ENCODE measurements at places on chromosomes 16 and 17.

DNA sequence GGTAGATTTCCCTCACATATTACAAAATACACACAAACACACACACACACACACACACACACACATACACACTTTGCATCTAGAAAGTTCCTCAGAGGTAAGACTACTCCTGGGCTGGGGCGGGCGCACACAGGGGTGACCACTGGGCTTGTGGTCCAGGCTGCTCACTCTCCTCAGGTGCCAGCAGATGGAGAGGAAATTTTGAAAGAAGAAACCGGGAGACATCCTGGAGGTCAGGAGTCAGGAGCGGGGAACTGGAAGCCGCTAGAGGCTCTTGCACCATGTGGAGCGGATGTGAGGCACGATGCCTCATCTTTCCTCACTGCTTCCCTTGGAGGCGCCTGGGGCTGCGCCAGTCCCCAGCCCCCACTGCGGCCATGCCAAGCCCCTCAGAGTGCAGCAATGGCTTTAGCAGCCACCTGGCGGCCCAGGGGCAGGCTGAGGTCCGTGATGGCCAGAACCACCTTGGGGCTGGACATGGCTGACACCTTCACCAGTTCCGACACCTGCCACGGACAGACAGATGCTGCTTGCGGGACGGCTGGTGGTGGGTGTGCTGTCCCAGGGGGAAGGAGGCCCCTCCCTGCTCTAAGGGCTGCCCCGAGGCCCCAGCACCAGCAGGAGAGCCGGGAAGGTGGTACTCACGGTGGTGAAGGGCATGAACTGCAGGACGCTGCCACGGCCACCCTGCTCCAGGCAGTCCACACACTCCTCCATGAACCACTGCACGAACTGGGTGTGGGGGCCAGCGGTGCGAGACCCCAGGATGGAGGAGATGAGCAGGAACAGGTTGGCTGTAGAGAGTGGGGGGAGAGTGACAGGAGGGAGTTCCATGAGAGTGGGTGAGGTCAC, 4.1 kb downstream of the CSF3 start:
- DNase-seq: no peak

- no peak for DNase-seq
Observed at GRCh38 chr17:67098006-67098405, 53.7 kb downstream of the CACNG1 start.

GRCh38 chr17:18856570-18856915, 1.4 kb upstream of the PRPSAP2 start:
- no peak for DNase-seq

DNA sequence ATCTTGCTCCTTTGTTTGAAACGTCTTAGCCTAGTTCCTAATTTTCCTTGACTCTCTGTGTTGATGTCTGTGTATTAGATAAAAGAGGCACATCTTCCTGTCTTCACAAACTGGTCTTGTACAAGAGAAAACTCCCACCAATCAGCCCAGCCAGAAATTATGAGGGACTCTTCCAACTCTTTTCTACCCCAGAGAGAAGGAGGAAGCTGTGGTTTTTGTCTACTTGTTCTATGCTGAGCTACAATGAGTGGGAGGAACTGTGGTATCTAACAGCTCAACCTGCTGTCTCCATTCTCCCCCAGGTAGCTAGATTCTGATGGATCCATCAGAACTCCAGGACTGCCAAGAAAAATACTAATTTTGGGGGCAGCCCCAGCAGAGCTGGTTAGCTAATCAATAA, 392.5 kb downstream of the HS3ST3B1 start:
- DNase-seq: no peak

- DNase-seq: peak; percentile 92
Observed at GRCh38 chr17:82065638-82066303, at the start of gene DUS1L. DUS1L (minus strand) TSS chr17:82065804; CDS start chr17:82065059, 745 bp downstream.

DNA sequence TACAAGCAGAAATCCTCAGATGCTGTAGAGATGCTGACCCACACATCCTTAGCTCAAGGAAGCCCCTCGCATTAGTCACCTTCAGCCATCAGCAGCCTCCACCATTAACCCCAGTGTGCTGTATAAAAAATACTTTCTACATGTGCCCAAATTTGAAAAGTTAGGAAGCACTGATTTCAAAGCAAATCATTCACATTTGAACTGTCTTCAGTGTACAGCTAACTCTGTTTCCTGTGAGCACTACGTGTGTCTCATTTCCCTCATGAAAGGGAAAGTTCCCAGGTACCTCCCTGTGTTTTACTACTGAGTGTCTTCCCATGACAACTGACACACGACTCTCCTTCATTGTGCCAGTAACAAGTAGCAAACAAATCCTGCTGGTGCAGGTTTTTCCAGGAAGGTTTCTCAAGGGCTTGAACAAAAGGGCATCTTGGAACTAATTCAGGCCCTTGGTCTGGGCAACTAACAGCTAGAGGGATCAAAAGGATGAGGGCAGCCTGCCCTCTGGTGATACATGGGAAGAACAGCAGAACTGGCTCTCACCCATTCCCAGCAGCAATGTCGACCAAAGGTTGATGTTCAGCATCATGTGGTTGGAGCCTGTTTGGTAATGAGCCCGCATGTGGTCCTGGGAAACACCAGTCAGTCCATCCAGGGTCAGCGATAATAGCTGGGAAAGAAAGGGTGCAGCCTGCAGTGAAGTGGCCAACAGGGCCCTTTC, 4.0 kb downstream of the SLC35B1 start:
- no peak for DNase-seq

DNA sequence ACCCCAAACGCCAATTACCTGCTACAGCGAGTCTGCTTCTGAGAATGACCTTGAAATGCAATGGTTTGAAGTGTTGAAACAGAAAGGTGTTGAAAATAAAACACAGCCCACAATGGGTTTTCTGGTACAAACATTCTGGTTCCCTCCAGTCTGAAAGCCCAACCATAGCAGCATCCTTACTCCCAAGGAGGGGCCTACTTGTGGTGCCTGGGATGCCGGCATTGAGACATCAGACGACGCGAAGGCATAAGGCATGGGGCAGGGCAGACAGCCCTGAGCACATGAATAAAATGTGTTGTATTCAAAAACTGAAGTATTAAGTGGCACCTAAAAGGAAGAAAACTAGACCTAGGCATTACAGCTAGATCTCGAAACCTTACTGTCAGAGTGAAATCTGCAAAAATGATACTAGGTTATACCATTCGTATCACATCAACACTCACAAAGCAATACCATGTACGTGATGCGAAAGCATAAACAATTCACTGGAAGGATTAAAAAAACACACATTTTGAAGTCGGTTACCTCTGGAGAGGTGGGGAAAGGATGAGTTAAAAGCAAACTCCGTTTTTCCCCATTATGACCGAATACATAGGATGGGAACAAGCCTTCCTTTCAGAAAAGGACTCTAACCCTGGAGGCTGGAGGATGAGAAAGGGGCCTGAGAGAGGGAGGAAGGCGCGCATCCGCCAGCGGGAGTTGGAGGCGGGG, 702 bp downstream of the NUDT21 start:
- no peak for DNase-seq

DNA sequence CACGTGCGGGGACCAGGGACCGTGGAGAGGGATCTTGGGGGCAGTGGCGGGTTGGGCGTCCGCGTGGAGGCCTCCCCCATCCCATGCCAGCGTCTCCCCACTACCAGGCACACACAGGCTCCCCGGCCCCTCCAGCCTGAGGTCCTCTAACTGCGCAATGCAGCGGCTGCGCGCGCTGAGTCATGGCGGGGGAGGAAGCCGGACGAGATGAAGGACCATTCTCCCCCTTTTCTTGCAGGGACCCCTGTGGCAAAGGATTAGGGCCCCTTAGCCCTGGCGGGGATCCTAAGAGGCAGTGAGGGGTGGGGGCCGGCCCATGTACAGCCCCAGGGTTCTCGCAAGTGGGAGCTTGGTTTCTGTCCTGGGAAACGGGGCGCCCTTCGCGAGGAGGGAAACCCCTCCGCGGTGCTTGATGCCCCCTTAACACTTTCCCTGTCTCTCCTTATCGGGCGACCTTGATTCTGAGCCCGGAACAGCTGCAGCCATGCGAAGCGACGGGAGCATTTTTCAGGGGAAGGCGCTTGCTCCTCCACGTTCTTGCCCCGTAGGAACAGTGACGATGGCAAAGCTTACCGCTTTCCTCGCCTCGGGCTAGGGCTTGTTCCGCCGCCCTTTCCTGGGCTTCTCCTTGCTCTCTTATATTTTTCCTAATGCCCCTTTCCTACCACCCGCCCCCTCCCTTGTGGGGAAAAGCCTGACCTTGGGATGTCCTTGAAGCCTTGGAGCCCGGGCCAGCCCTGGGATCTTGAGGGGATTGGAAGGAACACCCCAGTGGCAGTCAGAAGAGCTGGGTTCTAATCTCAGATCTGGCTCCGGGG, 592 bp downstream of the ALDOA start:
- DNase-seq: no peak

All from GM10248 (cell line).